ENCODE measurements at places on chromosomes 12 and 14.

DNA sequence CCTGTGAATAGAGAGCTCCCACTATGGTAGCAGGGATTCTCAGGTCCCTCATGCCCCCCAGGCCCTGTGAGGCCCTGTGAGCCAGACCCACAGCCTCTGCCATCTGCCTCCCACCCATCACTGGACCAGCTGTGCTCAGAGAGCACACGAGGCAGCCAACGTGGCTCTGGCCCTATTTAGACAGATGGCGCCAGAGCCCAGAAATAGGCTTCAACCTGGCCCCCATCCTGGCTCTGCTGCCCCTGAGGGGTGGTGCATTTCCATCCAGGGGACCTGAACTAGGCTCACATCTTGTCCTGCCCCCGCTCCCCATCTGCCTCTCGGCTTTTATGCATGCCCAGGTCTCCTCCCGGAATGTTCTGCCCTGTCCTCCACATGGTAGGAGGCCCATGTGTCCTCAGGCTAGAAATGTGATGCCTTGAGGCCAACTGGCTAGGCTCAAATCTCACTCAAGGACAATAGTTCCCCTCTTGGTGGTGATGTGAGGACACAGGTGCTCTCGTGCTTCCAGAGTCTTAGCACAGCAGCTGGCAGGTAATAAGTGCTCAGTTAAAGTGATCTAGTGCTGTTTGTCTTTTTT, 18.9 kb downstream of the TMEM63C start:
- no peak for DNase-seq

GRCh38 chr12:119836781-119837180, 40.3 kb downstream of the CIT start:
- no peak for DNase-seq

GRCh38 chr12:4015225-4016091, 142.3 kb upstream of the PARP11 start:
- DNase-seq: no peak

DNA sequence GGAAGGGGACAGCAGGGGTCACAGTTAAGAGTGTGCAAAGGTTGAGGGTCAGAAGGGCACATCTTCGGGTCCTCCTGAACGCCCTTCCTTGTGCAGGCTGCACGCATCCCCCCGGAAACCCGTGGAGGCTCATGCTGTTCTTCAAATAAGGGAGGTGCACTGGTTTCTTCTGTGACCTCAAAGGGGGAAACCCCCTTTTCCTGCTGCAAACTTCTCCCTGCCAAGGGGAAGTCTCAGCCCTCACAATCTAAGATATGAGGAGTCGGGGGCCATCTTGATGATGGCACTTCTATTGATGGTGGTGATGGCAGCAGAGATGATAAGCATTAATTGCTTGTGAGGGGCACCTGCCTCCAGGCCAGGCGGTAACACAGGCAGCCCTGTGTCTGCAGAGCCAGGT, 40.0 kb downstream of the ISCA2 start:
- DNase-seq: no peak

All from stimulated activated naive CD4-positive, alpha-beta T cell (primary cell).